ENCODE measurements at places on chromosomes 2 and 18.
A peak's percentile ranks its signal among the peaks of the same experiment; 100 is the strongest.

DNA sequence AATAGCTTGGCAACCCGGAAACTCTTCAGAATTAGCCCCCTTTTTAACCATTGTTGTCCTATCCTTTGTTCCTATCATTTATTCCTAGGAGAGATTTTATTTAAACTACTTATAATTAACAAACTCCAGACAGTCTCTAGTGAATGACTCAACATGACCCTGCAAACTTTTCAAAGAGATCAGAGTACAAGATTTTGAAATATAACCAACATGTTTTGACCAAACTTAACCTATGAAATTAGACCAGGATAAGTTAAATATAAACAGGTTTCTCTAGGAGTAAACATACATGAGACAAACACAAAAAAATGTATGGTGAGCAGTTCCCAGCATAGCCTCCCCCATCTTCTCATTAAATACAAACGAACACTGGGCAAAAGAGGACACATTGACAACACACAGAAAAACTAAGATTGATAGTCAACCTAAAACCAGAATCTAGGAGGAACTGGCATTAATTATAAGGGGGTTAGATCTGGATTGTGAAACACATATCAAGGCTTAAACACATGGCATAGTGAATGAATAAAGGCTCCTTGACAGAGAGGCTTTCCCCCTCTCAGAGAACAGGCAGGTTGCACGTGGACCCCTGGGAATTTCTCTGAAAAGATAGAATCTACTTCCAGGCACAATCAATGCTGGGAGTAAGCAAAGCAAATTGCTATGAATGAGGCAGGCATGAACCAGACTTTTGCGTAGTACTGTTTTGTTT is 284.1 kb downstream of the IRS1 start:
- no peak for DNase-seq

DNA sequence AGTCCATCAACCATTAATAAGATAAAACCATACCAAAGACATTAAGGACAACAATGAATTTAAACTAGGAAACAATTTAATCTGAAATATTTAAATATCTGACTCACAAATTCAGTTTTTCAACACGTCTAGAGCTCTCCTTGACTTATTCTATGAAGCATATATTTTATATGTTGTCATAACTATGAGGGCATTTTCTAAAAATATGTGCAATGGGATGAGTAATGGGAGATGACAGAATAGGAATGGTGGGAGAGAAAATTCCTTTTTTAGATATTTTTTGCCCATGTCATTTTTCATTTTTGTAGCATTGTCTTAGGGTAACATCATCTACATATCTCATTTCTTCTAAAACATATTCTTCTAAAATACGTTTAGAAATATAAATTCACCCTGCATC is 79.2 kb upstream of the CDH2 start:
- DNase-seq, result no peak

DNA sequence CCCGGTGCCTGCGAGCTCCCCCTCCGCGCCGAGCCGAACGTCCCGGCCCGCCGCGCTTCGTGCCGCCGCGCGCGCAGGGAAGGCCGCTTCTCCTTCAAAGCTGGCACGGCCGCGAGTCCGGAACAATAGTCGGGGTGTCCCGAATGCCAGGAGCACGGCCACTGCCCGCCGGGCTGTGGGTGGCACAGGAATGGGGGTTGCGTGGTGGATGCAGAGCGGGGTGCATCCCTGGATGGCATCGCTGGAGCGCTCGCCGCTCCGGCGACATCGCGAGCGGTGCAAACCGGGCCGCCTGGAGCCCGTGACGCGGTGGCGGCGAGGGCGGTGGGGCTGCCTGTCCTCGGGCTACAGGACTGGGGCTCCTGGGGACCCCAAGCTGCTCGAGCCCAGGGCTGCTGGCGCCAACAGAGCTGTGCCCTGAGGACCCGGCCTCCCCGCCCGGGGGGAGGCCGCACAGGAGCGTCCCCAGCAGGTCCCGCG is 1.1 kb upstream of the SATB2 start:
- peak; percentile 73 for DNase-seq

GRCh38 chr2:33312355-33312754 is 164.1 kb upstream of the RASGRP3 start:
- DNase-seq, result no peak

DNA sequence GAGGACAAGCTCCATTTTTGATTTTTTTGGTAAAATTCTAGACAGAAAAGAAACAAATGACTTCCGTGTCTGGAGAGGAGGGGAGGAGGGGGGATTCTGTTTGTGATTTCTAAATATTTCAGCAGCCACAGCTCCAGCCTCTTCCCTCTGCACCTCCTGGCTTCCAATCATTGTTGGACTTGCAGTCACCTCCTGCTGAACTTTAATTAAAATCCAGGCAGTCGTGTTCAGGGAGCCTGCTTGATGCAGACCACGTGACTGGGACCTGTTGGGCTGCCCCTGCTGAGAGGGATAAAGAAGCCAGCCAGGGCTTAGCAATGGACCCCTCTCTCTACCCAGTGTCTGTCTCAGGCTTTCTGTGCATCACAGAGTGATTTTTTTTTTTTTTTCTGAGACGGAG is 115.1 kb downstream of the SH3BP4 start:
- no peak for DNase-seq

DNA sequence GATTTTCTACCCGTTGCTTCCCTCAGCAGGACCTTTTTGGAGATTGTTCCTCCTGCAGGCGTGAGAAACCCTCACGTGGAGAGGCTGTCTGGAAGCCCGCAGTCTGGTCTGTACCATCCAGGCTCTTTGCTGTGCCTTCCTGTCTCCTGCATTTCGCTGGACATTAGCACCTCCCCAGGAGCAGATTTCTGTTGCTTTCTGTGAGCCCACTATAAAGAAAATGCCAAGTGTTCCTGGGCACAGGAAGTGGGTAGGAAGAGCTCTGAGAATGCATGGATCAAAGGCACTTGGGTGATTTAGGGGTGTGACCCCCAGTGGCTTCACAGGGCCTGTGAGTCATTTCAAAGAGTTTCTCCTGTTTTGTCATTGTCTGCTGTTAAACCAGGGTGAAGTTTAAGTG is 27.3 kb downstream of the SPTBN1 start:
- no peak for DNase-seq

- no peak for DNase-seq
Observed at GRCh38 chr2:127089478-127090235, 17.3 kb downstream of the BIN1 start.

DNA sequence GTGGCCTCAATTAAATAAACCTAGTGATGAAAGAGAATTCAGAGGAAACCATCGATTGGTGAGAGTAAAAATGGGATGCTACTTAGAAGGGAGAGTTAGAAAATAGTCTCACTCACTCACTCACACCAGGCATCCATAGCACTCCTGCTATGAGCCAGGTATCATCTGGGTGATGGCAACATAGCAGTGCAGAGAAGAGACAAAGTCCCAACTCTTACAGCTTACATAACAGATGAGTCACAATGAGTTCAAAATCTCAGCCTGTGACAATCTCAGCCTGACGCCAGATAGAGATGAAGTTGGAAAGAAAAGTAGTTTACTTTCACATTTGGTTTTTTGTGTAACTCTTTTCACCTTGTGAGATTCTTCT is 55.4 kb upstream of the THOC1 start:
- peak; percentile 33 for DNase-seq

GRCh38 chr2:100902817-100903405 is 83.0 kb downstream of the NPAS2 start:
- DNase-seq, result no peak

- peak; percentile 60 for DNase-seq
Observed at GRCh38 chr2:233680361-233681045, 1.2 kb upstream of the UGT1A7 start.

- no peak for DNase-seq
Observed at GRCh38 chr2:43099797-43100196, 126.6 kb downstream of the ZFP36L2 start.

GRCh38 chr18:64165906-64166305 is 17.0 kb upstream of the LINC00305 start:
- DNase-seq, result no peak

DNA sequence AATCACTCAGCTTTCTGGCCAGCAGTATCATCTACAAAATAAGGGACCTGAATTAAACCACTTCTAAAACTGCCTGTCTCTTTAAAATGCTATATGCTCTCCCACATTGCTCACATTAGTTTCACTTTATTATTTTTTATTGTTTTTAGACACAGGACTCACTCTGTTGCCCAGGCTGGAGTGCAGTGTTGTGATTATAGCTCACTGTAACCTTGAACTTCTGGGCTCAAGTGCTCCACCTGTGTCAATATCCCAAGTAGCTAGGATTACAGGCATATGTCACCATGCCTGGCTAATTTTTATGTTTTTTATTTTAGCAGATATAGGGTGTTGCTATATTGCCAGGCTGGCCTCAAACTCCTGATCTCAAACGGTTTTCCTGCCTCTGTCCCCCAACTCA is 591.3 kb upstream of the ZNF804A start:
- no peak for DNase-seq

GRCh38 chr2:176774766-176775451 is 437.7 kb upstream of the HNRNPA3 start:
- DNase-seq, result no peak

DNA sequence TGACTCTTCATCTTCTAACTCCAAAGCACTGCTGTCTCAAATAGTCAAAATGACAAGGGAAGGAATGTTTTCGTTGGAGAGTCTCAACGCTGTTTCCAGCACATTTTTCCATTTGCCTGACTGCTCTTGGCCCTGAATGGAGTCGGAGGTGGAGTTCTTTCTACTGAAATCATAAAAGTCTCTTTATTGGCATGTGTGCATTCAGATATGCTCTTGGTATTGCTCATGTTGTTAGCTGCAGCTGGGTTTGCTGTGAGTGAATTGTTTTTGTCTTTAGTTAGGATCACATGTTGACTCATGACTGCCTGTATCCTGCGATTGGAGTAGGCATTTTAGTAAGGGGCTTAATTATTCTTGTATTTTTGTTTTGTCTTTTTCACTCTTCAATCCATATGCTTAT is 16.8 kb downstream of the TMEM17 start:
- DNase-seq, result no peak

DNA sequence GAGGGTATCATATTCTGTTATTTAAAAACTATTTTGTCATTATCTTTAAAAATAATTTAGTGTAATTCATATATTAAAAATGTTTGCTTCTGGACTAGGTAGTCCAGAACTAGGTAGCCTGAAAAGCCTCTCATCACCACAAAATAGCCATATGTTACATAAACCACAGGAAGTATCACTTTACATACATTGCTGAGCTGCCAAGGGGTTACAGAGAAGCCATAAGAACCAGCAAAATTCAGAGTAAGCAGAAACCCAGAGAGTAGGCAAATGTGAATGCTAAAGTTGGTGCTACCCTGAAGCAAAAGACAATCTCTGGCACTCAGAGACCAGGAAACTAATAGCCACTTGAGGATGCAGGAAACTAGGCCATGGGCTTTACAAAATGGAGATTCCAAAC is 60.9 kb downstream of the LOXHD1 start:
- no peak for DNase-seq

- DNase-seq, result no peak
Observed at GRCh38 chr2:240957656-240958365, 40.6 kb upstream of the SNED1 start.

- no peak for DNase-seq
Observed at GRCh38 chr2:197292619-197293018, 18.0 kb downstream of the ANKRD44 start.

DNA sequence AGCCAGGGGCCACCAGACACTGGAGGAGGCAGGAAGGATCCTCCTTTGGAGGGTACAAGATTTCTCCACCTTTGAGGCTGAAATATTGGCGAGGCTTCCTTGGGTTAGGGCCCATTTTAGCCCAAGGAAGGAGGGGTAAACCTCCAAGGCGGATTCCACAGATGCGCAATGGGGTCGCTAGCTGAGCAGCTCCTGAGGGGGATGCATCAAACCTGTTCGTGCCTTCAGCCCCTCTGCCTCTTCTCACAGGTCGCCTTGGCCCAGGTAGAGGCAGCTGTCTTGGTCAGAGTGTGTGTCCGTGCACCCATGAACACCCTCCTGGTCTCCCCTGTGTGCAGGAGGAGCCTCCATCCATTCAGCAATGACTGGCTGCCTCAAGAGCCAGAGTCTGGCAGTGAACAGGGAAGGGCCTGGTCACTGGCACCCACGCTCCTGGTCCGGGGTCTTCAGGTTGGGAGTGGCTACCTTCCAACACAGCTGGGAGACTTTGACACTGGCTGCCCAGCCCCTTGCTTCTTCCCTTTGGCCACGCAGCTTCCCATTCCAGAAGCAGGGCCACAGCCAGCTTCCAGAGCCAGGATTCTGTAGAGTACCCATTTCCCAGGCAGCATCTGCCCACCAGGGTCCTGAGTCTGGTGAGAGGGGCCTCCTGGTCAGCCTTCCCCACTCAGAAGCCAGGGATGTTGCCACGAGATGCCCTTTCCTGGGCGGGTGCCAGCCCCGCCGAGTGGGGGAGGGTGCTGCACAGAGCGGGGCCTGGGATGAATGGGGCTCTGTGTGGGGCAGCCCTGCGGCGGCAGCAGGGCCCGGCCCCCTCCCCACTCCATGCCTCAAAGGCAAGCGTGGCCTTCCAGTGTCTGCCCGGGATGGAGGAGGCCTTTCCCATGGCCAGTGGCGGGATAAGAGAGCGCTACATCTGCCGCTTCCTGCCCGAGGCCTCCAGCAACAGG is 95.8 kb upstream of the GPC1 start:
- no peak for DNase-seq

DNA sequence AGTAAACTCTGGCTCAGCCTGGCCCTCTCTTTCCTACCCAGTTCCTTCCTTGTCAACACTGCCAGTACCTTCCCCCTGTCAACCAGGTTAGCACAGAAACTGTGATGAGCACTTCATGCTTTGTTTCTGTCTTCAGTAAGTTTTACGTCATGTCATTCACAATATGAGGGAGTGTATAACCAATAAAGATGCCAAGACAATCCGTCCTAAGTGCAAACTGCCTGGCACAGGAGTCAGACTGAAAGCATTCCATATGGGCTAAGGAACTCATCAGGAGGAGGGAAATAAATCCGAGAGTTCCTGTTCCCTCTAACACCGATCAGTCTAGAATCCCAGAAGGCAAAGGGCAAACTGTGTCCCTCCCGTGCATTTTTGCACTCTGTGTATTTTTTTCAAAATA is 507.2 kb downstream of the CMPK2 start:
- DNase-seq, result no peak

GRCh38 chr2:217090024-217090473 is 230.2 kb upstream of the TNP1 start:
- peak; percentile 33 for DNase-seq

DNA sequence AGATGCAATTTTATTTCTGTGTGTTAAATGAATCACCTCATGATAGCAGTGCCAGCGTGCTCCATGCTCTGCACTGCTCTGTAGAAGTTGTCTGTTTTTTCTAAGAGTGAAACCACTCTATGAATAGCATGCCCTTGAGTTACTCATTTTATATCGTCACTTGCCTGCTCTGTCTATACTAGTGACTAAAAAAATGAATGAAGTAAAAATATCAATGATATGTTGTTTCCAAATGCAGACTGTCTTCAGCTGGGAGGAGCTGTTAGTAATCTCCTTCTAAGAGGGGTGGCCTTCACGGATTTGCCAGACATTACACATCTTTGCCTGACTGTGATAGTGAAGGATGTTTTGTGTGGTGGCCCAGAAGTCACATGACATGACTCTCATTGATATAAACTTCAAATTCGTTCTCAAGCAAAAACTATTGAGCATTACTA is 852.1 kb downstream of the CNTNAP5 start:
- no peak for DNase-seq

- no peak for DNase-seq
Observed at GRCh38 chr2:179538406-179539123, 273.9 kb upstream of the SESTD1 start.
